IMR-90 (cell line): ENCODE measurements at places on chromosomes 1 and 21. TPM values are rescaled to one million over a fixed set of nuclear protein-coding genes. Genes with fewer than 3 reads are reported as not detected.

DNA sequence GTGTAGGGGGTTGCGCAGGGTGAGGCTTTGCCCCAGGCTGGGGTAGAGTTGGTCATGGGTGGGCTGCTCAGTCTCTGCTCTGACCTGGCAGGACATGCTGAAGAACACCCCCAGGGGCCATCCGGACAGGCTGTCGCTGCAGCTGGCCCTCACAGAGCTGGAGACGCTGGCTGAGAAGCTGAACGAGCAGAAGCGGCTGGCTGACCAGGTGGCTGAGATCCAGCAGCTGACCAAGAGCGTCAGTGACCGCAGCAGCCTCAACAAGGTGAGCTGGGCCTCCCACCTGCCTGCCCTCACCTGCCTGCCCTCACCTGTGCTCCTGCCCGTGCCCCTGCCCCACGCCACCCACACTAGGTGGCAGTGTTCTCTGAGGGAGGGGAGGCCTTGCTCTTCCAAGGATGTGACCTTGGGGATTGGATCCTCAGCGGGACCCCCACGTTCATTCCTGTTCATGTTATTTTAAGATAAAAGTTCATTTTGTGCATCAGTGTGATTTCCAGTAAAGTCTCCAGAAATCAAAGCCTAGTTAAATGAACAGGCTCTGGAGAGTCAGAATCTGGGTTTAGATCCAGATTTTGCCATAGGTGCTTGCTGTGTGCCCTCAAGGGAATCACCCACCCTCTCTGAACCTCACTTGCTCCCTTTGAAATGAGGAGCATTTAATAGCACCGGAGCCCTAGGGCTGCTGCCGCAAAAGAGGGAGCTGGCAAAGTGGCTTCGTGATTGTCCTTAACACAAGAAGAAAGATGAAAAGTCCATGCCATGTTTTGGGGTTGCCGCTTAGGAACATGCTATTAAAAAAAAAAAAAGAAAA, 87.9 kb downstream of the ARHGEF10L start:
- no peak for DNase-seq

GRCh38 chr1:940107-941014, 16.6 kb downstream of the SAMD11 start:
- peak; percentile 62 for DNase-seq

TNNT2 gene
- total RNA-seq = 0.18 and 0.56 TPM in 2 replicates

- no peak for DNase-seq
Observed at GRCh38 chr1:24266998-24267397, 52.2 kb upstream of the GRHL3 start.

- DNase-seq = no peak
Observed at GRCh38 chr1:173866413-173867115, 1.2 kb downstream of the GAS5 start.

GRCh38 chr1:41900603-41901444, 17.9 kb downstream of the HIVEP3 start:
- peak; percentile 59 for DNase-seq

GRCh38 chr21:29718081-29718815, 221.5 kb downstream of the GRIK1 start:
- DNase-seq = peak; percentile 34

GRCh38 chr1:53959664-53960250, 13.6 kb downstream of the LRRC42 start:
- DNase-seq = no peak

PLA2G2D gene
- not detected in 2 replicates for total RNA-seq

GRCh38 chr1:199150756-199151155, 511.9 kb downstream of the PTPRC start:
- no peak for DNase-seq

- peak; percentile 86 for DNase-seq
Observed at GRCh38 chr1:102879439-102879993, 228.8 kb downstream of the COL11A1 start.

DNA sequence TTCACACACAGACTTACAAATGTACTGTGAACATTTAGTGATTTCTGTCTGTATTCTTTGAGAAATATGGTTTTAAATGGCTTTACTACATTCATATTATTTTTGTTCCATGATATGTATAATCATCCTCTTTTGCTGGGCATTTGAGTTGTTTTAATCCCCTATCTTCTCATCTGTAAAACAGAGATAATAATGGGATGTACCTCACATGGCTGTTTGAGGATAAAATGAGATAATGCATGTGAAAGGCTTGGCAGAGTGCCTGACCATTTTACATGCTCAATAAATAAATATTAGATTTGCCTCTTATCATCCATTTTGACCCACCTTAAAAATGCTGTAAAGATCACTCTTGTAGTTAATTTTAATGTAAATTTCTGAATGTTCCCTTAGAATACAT, 197.2 kb downstream of the C1orf94 start:
- DNase-seq = no peak

GRCh38 chr1:38018864-38019343, 6.4 kb downstream of the UTP11 start:
- DNase-seq = peak; percentile 60

DNA sequence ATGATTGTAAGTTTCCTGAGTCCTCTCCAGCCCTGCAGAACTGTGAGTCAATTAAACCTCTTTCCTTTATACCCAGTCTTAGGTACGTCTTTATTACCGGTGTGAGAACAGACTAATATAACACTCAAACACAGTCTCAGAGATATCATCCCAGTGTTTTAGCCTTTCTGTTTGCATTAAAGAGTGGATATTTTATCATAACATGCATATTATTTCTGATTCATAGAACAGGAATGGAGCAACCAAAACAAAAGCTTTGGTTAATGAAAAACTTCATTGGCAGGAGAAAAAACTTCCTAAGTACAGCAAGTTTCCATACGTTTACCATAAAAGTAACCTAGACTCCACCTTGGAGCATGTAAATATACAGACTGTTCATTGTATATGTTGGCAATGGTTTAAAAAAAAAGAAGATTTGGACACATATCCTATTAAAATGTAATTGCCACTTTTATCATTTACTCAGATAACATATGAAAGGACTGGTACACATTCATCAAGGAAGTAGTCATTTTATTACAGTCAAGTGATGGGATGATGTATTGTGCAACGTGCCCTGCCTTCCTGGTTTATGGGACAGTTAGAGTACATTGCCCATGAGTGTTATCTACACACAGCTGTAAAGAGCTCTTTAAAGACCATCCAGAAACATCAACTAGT, 144.8 kb downstream of the ETS2 start:
- peak; percentile 49 for DNase-seq

DNA sequence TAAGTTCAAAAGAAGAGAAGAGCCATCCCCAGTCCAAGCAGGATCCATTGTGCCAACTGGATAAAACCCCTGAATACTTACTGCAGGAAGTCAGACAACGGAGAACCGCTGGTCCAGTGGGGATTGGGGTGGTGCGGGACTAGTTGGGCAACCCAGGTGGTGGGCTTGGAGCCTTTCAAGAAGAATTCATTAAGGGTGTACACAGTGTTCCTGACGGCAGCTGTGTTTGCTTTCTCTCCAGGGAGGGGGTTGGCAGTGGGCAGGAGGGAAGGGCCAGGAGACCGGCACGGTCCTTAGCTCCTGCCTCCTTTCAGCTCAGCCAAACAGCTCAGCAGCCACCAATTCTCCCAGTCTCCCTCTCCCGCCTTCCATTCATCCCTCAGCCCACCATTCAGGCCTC, 7.1 kb upstream of the CDK18 start:
- DNase-seq = no peak

GRCh38 chr1:153432874-153433681, 16.8 kb downstream of the S100A7A start:
- no peak for DNase-seq

DNA sequence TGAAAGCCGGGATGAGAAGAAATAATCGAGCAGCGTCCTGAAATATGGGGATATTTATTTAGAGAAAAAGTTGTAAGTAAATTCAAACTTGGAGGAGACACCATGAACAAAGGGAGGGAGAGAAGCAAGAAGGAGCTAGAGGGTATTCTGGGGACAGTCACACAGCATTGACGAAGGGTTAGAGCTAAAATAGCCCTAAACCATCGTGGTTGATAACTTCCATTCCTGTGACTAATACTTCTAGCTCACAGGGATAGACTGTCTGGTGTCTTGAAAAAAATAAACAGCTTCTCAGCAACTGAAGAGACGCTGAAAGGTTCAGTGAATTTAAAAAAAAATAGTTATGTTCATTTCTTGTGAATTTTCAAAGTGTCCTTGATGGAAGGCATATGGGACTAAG, 86.7 kb downstream of the LRRC53 start:
- peak; percentile 65 for DNase-seq

- no peak for DNase-seq
Observed at GRCh38 chr1:239757716-239758115, 334.0 kb upstream of the FMN2 start.

DNA sequence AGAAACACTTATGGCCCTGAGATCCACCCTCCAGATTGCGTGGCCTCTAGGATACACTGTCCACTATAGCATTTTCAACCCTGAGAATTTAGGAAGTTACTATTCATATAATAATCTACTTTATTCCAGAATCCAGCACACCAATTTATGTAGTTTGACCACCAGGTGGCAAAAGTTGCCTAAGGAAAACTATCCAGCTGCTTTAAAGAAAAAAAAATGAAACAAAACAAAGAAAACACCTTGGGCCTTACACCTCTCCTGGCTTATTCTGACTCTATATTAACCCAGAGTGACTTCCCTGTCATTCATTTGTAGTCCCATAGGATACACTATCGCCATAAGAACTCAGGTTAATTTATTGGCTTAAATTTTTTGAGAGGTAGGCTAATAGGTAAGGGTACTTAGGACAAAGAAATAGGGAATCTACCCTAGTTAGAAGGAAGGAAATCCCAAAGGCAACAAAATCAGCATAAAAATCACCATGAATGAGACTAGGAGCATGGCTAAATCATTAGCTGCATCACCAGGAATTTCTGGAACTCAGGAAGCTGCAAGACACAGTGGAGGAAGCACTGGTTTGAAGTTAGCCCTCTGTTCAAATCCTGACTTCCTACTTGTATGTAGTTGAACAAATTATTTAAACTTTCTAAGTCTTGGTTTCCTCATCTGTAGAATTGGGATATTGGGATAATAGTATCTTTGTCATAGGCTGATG, 107.5 kb downstream of the SPAG17 start:
- peak; percentile 44 for DNase-seq

HES3 gene
- total RNA-seq = not detected in 2 replicates

DNA sequence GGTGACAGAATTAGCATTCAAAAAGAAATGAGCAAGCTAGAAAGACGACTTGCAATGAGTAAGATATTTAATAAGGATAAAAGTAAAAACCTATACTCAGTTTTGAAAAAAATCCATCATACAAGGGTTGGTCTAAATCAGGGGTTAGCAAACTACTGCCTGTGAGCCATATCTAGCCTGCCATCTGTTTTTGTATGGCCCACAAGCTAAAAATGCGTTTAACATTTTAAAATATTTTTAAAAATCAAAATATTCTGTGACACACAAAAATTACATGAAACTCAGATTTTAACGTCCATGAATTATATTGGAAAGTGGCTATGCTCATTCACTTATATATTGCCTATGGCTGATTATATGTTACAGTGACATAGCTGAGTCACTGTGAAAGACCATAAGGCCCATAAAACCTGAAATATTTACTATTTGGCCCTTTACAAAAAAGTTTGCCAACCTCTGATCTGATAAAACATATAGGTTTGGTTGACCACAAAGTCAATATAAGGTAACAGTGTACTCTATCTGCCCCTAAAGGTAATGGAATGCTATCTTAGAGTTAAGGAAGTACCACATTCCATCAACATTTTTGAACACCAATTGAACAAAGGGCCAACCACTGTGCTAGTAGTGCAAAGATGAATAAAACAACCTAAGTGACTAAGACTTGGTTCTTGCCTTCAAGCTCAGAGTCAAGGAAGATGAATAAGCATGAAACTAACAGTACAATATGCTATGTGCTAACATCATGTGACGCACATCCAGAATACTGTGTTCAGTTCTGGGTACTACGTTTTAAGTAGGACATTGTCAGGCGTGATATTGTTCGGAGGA, 3.2 kb downstream of the IFT25 start:
- DNase-seq = no peak

OR2AK2 gene
- total RNA-seq = not detected in 2 replicates

NR1I3 gene
- total RNA-seq = not detected in 2 replicates

DNA sequence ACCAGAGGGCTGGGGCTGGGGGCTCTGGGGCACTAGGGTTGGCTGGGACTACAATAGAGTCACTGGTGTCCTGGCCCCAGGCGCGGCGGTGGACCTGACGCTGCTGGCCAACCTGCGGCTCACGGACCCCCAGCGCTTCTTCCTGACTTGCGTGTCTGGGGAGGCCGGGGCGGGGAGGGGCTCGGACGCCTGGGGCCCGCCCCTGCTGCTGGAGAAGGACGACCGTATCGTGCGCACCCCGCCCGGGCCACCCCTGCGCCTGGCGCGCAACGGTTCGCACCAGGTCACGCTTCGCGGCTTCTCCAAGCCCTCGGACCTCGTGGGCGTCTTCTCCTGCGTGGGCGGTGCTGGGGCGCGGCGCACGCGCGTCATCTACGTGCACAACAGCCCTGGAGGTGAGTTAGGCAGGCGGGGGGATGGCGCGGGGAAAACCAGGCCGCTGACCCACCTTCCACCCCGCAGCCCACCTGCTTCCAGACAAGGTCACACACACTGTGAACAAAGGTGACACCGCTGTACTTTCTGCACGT, 4.1 kb downstream of the TIE1 start:
- no peak for DNase-seq

GRCh38 chr1:58500043-58500442, 46.5 kb downstream of the OMA1 start:
- no peak for DNase-seq

- DNase-seq = peak; percentile 40
Observed at GRCh38 chr1:29249170-29249691, 12.9 kb downstream of the PTPRU start.
